ENCODE measurements at places on chromosomes 4 and X.

DNA sequence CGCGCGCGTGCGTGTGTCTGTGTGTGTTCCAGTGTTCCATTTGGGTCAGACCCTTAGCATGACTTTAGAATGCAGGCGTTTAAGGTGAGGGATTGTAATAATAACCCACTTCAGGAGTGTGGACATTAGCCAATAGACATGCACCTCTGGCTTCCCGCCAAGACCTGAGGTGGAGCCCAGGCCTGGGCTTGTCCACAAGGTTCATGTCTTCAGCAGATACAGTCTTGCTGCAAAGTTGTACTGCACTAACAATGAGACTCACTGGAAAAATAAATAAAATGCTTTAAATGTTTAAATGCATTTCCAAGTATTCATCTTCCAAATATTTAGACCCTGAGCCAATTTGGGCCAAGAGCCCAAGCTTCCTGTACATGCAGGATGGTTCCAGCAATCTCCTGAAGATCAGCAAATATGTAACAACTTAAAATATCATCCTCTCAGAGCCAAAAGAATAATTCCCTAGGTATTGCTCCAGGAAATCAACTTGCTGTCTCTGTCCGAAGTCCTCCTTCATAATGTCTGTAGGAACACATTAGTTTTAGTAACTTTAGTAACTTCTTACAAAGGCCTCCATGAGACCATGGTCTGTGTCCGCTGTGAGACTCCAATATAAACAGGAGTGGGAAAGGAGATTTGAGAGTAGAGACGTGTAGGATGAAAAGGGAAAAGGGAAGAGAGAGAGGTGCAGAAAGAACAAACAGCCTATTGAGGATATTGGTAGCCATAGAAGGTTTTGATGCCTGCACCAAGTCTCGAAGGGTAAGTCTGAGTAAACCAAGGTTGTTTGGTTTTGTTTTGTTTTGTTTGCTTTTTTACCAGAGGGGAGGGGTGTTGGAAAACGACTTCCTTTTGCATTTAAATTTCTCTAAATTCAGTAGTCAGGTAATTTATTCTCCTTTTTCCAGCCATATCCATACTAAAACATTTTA, 98.5 kb upstream of the KLF3 start:
- peak; percentile 82 for DNase-seq

DNA sequence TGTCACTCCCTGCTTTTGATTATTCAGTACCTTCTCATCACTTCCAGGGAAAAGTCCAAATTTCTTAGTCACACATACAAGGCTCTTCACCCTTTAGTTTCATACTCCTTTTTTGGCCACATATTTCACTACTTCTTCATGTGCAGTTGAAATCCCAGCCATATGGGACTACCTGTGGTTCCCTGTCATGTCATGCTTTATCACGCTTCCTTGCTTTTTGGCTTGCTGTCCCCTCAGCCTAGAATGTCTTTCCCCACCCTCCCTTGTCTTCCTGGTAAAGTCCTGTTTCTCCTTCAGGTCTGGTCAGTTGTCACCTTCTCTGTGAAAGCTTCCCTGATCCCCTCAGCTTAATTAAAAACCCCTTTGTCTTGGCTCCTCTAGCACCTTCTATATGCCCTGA, 163.8 kb downstream of the AFF2 start:
- no peak for DNase-seq

DNA sequence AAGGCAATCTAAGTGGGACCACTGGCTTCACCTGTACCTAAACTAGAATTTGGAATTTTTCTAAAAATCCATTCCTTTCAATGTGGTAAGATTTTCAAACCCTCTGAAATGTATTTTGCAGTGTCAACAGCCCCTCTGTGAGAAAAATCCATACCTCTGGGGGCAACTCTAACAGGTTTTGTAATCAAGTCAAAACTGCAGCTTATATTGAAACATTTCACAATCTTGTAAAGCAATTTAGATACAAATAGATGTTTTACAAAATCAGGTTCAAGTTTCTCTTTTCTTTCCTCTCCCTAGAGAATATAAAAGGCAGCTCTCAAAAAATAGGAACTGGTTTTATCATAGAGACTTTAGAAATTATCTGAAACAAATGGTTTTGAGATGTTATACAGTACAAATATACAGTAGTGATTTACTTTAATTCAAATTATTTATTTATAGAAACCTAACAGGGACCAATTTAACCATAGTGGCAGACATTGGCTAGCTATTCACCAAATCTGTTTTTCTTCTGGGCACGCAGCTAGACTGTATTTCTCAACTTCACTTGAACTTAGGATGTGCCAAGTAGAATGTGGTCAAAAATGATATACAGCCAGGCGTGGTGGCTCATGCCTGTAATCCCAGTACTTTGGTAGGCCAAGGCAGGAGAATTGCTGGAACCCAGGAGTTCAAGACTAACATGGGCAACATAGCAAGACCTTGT, 36.3 kb upstream of the SPINK2 start:
- DNase-seq = no peak

DNA sequence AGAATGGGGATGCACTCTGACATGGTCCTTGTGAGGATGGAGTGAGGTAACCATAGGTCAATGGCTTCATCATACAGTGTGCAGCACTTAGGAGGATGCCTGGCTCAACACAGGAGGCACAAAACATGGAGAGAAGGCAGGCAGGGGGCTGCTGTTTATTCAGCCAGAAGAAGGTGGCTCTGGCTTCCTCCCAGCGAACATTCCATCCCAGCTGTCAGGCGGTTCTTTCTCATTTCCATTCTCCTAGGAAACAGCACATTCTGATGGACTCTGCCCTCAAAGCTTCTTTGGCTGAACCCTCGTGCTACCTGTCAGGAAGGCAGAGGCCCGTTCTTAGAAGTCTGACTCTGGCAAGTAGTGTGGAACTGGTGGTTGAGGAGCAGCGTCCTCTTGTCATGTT, 18.6 kb downstream of the STK32B start:
- DNase-seq = no peak

DNA sequence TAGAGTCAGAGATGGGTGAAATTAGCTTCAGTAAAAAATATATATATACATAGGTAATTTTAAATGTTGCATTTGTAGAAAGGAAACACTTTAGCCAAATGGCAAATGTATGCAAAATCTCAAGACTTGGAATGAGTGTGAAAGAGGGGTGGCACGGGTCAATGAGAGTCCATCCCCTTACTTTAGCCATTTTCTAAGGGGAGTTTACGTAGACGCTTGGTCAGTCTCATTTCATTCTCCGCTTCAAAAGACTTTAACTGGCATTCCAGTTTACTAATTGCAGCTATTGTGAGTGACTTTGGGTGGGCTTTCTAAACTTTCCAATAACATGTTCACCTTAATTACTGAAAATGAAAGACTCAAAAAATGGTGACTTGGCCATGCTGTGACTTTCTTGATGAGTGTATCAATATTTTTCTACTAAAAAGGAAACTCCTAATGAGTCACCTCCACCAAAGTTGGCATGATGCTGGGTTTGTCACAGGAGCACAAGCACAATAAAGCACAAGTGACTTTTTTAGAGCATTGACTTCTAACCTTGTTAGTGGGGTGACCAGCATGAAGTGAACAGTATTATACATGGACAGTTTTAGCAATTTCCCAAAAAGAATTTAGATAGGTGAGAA, 356.0 kb upstream of the RASGEF1B start:
- DNase-seq = no peak

DNA sequence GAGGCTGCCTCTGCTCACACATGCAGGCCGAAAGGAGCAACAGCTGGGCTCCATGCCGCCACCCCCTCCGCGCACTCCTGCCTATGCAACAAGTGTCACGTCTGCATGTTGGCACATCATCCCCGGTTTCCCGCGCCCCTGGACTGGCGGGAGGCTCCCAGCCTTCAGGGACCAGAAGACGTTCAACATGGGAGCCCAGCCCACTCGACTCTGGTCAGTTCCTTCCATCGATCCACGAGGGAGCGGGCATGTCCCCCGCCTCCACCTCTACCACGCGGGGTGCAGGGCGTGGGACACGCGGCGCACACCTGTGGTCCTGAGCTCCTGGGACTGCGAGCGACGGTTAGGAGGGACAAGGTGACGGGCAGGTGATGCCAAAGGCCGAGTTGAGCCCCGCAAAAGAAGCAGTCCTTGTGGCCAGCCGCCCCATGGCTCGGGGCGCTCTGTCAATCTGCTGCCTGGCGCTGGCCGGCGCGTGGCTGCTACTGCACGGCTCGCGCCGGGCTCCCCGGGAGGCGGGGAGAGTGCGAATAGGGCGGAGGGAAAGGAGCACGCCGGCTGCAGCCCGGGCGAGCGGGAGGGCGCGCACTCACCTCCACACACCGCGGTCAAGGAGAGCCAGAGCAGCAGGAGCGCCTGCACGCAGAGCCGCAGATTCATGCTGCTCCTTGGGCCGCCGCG, 645 bp downstream of the APLN start:
- no peak for DNase-seq

GRCh38 chr4:149933120-149933519, 117.5 kb upstream of the IQCM start:
- no peak for DNase-seq

DNA sequence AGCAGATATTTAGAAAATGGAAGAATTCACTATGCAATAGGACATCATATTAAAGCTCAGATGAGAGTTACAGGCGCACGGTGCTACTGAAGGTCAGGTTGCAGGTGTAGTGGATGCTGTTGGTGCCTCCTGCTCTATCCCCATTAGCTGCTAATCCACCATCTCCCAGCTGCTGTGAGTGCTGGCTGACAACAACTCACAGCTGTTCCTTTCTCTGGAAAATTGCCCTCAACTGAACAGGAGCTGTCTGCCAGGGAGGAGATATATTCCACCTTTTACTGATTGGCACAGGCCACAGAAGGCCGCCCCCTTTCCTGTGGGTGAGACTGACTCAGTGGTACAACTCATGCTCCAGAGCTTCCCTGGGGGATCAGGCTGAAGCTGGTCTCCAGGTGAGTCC, 48.7 kb downstream of the UCHL1 start:
- no peak for DNase-seq

DNA sequence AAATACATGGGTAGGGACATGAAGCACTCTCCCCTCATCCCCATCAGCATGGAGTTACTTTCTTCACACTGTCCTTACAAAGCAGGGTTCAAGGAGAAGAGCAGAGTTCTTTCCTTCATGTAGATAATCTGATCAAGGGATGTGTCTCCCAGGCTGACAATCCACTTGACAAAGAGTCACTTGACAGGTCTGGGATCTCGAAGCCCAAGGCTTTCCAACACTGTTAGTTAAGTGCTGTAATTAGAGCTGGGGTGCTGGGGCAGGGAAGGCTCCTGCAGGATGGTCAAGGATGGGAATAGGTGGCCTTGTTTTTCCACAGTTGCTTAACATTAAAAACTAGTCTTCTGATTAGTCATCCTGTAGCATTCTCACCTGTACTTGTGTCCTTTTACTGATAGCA, 38.0 kb downstream of the CCNG2 start:
- DNase-seq = no peak

DNA sequence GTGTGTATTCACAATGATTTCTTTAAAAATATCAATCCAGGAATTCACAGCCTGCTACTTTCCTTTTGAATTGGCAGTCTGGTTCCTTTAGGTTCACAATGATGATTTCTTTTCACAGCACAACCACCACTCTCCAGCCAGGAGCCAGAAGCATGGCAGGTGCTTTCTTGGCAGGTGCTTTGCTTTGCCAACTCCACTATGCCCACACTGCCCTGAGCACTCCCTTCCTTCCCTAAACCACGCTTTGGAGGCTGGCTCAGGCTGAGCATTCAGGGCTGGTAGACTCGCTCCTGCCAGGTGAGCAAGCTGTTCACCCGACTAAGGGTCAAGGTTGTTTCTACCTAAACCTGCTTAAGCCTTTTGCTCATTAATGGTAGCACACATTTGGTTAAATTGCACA, 184.5 kb downstream of the SH3KBP1 start:
- DNase-seq = no peak

GRCh38 chr4:1416051-1416947, 10.1 kb upstream of the NKX1-1 start:
- DNase-seq = no peak

DNA sequence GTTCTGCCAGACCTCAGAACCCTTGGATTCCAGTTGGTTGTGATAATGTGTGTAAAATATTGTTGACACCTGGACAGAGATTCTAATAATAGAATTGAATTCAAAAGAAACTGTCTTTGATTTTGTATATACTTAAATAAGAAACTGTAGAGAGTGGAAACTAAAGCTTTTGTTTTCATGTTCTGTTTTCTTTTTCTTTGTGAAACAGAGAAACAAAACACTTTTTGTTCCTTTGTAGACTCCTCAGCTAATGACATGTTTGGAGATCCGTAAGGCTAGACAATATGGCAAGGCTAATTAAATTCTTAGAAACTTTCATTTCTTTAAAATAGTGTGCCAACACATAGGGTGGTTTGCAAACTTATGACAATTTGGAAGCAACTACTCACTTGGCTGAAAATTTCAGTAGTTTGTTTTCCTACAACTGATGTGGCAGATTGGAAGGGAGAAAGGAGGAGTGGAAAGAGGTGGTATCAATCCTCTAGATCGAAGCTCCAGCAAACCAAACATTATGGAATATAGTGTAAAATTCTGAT, 90.9 kb upstream of the FAT1 start:
- no peak for DNase-seq

- DNase-seq = no peak
These were observed 21.1 kb downstream of the RBM10 start for GRCh38 chrX:47166126-47166525.

DNA sequence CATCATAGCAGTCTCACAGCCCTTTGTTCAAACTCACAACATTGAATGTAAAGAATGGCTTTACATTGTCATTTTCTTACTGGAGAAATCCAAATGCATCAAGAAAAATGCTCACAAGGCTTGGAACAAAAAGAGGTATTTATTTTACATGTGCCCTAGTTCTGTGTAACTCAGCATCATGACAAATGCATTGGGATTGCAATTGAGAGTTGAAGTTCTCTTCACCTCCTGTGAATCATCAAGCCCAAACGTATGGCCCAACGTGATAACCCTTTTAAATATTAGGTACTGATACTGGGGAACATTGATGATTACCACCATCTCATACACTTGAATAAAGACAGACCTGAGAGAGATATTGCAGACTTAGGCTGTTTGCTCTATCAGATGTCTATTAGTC, 61.6 kb downstream of the GASK1B start:
- DNase-seq = no peak

DNA sequence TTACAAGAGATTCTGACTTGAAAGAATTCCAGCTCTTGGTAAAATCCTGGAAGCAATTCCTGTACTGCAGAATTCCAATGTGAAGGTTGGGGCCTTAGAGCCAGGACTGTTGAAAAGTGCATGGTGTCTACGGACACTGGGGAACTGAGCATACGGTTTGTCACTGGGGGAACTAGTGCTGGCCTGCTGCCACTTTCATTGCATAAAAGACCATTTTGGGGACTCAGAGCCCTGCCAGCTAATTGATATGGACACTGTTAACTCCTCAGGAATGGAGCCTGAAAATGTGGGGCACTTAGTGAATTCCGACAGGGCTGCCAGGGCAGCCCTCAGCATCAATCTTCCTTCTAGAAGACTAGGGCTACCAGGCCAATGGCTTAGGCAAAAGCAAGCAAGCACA, 55.9 kb downstream of the AMOT start:
- no peak for DNase-seq

DNA sequence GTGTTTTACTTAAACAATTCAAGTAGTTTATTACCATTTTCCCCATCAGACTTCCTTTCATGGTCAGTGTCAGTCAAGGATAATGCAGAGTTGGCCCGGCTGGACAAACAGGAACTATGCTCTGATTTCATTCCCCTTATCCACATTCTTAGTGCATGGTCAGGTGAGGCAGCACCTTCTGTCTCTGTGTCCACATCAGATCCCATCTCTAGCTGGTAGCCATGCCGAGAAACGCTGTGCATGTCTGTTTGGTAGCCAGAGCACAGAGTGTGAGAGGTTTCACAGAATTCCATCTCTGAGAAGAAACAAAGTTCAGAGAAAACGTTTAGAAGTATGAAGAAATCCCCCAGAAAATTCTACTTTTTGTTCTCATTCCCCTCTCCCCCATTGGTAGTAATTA, 423.7 kb upstream of the TEX13C start:
- DNase-seq = no peak

GRCh38 chr4:11732155-11732554, 303.5 kb upstream of the HS3ST1 start:
- no peak for DNase-seq

All from fibroblast of skin of back (primary cell).